ENCODE measurements at places on chromosomes 5 and 9.

DNA sequence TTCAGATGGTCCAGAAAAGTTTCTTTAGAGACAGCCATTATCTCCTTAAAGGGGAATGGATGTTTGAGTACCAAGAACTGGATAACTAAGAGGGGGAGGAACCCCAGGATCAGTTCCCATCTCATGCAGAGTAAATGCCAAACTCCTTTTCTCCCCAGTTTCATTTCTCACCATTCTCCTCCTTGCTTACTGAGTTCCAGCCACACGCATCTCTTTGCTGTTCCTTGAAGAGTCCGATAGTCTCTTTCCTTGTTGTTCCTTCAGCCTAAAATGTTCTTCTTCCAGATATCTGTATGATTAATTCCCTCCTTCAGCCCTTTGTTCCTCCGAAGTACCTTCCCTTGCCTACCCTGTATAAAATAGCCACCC is 30.0 kb downstream of the KDM4C start:
- no peak for DNase-seq

DNA sequence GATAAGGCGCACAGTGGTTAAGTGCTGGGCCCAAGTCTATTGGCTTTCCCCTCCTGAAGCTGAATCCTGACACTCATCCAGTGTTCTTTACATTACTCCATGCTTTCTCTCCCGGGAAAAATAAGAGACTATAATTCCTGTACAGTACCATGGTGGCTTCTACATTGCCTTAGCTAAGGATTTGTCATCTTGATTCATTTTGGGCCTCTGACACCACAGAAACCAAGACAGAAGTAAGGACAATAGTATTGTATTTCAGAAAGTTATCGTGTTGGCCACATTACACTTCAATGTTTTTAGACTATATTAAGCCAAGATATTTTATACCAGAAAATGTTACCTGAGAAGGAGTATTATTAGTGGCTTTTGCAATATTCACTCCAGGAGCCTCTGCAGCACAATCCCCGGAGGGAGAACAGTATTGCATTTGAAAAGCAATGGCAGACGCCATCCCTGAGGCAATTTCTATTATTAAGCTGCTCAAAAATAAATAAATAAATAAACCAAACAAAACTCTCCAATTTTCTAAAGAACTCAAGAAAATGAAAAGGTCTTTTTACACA is 267.9 kb downstream of the ENC1 start:
- DNase-seq = no peak

GRCh38 chr5:83034036-83034435 is 43.2 kb downstream of the TMEM167A start:
- no peak for DNase-seq

GRCh38 chr5:179409806-179410205 is 64.5 kb upstream of the ADAMTS2 start:
- DNase-seq = no peak

DNA sequence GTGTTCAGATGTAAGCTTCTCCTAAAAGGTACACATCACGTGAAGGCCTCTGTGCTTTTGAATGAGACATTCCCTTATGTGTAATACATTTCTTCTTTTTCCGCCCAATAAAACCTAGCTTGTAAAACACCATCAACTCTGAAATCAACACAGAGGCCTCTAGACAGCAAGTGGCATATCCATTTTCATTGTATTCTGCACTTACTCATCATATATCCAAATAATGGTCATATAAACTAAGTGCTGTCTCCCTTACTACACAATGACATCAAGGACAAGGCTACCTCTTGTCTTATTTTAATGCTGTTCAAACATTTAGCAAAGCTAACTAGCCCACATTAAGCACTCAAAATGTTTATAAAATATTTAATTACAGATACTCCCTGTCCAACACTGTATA is 108.5 kb downstream of the ELAVL2 start:
- no peak for DNase-seq
